ENCODE measurements at places on chromosomes 16 and 17.

DNA sequence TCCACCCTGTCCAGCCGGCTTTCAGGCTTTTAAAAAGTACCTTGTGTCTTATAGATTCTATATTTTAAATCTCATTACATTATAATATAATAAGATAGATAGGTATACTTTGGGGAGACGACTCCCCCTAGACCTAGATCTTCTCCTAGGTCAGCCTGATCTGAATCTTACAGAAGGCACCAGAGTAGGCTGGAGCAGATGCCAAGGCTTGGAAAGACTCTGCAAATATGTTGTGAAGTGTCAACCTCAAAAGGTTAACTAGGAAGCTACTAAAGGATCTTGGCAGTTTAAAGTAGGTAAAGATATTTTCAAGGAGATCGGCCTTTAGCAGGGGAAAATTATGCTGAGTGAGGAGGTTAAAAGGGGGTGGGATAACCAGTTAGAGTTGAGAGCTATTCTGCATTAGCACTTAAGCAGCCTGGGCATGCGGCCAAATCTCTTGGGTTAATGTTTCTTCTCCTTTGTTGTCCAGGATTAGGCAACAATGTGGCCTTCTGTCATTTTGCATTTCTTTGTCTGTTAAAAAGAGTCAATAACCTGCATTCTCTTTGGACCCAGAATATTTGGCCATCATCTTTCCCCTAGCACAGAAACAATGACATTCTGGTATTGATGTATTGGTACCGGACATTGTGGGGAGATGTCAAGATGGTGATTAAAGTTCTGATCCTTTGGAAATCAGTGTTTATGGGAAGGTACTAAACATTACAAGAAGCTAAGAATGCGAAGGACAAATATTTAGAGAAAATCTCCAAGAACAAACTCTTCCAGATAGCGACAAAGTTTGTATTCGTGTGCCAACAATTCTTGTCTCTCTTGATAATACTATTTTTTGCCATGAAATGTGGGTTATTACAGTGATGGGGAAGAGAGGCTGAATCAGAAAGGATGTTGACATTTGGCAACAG lies 51.2 kb upstream of the DHX40 start:
- no peak for DNase-seq

DNA sequence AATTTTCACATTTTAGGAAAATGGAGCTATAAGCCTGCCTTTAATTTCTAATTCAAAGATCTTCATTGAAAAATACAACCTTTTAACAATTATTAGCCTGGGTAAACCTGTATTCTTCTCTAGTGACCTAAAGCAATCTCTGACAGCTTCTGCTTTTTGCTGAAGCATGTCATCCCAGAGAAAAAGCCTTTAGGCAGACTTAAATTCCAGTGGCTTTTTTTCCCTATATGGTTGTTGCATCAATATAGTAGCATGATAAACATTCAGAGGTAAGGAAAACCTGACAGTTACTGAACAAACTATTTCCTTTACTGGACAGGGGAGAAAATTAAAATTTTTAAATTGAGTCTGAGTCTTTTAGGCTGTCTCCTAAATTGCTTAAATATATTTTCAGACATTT lies 7.8 kb upstream of the EVI2A start:
- no peak for DNase-seq

DNA sequence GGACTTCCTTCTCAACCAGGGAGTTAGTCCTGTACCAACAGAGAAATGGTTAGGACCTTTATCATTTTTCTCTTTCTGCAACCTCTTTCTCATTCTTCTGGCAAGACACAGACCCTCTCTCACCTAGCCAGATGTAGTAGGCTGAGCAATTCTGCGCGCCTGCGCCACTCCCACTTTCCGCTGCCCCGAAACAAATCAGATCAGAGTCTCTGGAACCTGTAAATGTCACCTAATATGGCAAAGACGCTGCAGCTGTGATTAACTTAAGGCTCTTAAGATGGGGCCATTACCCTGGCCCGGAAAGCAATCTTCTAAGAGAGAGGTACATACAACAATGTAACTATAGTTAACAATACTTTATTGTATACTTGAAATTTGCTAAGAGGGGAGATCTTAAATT lies 94.3 kb upstream of the ASIC2 start:
- DNase-seq = no peak

DNA sequence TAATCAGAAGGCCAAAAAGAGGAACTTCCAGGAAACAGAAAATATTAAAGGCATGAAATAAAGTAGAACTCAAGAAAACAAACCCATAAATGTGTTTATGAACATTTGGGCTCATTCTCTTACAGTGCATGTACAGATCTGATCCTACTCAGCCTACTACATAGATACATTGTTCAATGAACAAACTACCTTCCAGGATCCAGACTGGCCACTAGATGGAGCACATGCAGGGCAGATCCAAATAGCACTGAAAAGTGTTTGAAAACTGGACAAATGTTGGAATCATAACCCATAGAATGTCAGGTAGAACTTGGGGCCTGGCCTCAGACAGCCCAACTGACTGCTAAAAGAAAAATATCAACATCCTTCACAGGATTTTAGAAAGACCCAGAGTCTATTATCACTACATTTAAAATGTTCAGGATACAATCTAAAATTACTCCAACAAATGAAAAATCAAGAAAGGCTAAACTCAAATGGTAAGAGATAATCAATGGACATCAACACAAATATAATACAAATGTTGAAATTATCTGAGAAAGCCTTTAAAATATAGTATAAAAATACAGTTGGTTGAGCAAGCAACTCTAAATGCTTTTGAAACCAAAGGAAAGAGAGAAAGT lies 122.4 kb upstream of the NUDT7 start:
- DNase-seq = no peak

DNA sequence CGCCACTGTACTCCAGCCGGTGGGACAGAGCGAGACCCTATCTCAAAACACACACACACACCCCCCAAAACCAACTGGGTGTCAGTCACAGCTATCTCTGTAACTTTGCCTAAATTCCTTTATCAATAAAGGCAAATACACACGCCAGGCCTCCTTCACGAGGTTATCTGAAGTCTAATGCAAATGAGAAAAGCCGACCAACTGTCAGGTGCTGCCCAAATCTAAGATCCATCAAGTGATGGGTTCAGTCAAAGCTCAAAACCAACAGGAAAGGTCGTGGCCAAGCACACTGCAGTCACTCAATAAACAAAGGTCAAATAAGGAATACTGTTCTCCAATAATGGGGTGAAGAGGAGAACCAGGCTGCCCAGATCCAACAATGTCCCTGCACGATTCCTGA lies 1.1 kb downstream of the ANKFY1 start:
- no peak for DNase-seq

DNA sequence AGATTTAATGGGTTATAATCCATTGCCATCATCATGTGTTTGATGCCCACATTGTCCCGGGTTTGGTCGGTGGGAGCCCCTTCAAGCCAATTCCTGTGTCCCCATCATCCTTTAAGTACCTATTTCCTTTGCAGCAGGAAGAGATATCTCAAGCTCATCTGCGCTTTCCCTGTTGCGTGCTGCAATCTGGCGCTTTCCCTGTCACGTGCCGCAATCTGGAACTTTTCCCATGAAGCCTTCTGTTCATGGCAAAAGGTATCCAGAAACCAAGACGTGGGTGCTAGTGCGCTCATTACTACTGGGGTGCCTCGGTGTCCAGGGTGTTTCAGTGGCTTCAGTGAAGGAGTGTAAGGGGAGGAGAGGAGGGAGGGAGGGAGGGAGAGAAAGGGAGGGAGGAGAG lies 174.6 kb upstream of the ZNF469 start:
- DNase-seq = no peak

- no peak for DNase-seq
These were observed 579 bp upstream of the LRRC59 start for GRCh38 chr17:50397919-50398285.

GRCh38 chr16:86496929-86497461 lies 13.3 kb upstream of the FOXF1 start:
- DNase-seq = no peak

GRCh38 chr16:88785106-88785924 lies at the start of gene PIEZO1:
PIEZO1 (minus strand) TSS chr16:88785220; CDS start chr16:88784964, 256 bp downstream.
- peak; percentile 94 for DNase-seq

GRCh38 chr17:36650096-36650775 lies 48.9 kb downstream of the MRM1 start:
- no peak for DNase-seq

DNA sequence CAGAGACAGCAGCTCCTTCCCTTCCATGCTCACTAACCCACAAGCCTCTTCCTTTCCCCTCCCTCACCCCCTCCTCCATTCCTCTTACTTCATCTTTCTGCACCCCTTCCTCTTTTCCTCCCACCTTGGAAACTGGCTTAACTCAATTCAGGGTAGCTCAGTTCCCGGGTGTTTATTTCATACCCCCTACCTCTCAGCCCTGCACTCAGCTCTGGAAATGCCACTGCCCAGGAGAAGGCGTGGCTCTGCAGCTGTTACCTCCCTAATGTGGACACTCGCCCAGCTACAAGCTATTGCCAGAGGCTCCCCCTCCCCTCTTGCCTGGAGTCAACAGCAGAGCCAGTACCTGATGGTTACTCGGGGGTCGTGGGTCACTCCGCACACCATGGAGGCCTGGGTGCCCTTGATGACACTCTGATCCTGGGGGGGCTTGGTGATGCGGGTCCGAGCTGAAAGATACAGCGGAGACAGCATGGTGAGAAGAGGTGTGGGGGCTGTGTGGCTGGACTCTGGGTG lies 118.4 kb upstream of the CDC42EP4 start:
- no peak for DNase-seq

- no peak for DNase-seq
These were observed 123.1 kb downstream of the XYLT1 start for GRCh38 chr16:17347624-17348023.

All from activated effector memory CD4-positive, alpha-beta T cell treated with anti-CD3 and anti-CD28 coated beads, Interleukin-2, amount 50 U/mL, for 16 hours (primary cell).